ENCODE measurements at places on chromosomes 11 and 22.

GRCh38 chr11:71284525-71285092 lies 32.2 kb upstream of the SHANK2 start:
- DNase-seq = no peak

DNA sequence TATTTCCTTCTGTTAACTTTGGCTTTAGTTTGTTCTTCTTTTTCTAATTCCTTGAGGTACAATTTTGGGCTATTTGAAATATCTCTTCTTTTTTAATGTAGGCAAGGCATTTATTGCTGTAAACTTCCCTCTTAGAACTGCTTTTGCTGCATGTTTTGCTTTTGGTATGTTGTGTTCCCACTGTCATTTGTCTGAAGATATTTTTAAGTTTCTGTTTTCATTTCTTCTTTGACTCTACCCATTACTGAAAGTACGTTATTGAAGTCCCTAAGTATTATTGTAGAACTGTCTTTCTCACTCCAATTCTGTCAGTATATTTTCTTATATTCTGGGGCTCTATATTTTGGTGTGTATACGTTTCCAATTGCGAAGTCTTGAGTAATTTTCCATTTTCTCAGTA lies 77.9 kb downstream of the KCNQ1OT1 start:
- DNase-seq = no peak

DNA sequence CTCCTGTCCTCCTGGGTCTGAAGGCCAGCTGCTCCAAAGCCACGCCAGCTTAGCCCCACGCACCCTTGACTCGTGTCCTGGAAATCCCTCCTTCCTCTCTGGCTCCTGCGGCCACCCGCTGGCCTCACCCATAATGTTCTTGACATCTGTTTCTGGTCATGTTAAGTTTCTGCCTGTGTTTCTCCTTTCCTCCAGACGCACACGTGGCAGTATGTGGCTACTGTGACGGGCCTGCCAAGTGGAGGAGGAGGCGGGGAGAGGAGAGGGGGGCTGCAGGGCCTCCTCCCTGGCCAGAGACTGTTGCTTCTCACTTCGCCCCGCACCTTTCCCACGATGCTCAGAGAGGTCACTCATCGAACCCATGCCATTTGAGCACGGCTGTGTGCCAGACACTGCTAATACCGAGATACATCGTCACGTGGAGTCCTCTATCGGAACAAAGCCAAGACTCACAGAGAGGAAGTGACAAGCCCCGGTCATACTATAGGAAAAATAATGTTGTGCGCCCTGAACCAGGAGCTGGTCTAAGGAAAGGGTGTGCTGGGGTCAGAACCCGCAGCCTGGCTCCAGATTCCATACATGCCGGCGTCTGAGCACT lies 11.5 kb downstream of the C1QTNF6 start:
- DNase-seq = peak; percentile 94

GRCh38 chr22:37020192-37020479 lies 594 bp downstream of the MPST start:
- peak; percentile 96 for DNase-seq

DNA sequence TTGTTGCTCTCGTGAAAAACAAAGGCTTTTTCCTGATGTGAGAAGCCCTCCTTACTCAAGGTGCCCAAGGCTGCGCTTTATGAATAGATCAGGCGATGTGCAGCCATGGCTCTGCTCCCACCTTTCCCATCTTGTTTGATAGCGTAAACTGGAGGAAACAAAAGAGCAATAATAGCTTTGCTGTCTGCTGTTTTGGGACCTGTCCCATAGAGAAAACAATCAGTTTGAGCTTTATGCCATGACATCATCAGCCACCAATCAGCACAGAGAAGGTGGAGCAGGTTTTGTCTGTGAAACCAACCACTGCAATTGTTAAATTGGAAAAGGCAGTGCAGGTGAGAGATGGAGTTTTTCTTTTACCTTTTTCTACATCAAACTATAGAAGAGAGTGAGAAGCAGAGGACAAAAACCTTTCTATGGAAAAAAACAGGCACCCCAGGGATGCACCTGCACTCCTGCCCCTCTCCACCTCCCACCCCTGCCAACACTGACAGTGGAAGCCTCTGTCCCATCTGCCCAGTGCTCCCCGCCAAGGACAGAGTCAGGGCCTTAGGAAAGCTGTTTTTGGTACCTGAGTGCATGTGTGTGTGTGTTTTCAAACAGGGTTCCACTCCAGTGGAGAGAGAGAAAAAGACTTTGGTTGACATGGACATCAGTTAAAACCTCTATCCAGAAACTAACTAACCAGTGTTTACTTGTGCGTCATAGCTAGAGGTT lies 80.7 kb downstream of the MICAL3 start:
- DNase-seq = no peak

- DNase-seq = no peak
Observed at GRCh38 chr11:4862447-4863236, 13.6 kb upstream of the OR51S1 start.

DNA sequence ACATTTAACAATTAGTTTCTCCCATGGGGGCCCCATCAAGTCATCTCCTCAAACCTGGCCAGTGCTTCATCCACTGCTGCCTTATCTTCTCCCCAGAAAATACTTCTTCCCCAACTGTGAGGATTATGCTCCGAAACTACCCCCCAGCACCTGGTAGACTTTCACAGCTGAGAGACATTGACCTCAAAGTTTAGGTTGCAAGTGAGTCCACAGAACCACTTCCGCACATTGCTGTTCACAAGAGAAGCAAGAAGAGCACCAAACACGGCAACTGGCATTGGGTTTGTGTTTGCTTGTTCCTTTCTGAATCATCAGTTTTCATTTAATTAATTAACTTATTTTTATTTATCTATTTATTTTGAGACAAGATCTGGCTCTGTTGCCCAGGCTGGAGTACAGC lies 6.1 kb downstream of the MCHR1 start:
- no peak for DNase-seq

- peak; percentile 94 for DNase-seq
Observed at GRCh38 chr11:17479284-17480214, 2.9 kb upstream of the ABCC8 start.

- no peak for DNase-seq
Observed at GRCh38 chr11:121058941-121059340, 35.0 kb downstream of the TBCEL start.

DNA sequence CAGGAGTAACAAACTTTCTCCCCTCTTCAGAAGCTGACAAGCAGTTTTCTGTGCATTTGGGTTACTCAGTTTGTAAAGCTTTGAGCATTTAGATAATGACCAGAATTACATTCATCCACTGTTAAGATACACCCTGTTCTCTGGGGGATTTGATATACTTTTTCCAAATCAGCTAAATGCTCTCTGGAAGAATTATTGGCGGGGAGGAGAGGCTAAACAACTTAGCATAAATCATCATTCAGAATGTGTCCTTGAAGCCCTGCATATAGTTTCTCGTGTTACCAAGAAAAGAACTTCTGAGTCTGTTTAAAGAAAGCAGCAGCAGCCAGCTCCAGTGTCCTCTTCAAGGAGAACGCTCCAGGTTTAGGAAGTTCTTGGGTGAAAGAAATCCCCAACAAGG lies 54.9 kb upstream of the LDLRAD3 start:
- no peak for DNase-seq

DNA sequence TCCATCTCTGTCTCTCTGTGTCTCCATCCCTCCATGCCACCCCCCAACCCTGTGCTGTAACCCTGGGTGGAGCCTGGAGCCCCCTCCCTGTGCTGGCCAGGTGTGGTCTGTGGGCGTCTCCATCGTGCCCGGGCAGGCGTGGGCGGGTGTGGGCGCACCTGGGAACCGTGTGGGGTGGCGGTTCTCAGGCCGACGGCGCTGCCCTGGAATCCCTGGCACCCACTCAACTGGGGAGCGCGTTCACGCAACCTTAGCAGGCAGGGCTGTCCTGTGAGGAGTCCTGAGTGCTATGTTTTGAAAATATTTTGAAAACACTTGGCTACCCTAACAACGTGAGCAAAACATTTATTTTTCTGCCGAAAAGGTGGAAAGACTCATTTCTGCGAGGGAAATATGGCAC lies 4.7 kb downstream of the TNNT3 start:
- peak; percentile 70 for DNase-seq

DNA sequence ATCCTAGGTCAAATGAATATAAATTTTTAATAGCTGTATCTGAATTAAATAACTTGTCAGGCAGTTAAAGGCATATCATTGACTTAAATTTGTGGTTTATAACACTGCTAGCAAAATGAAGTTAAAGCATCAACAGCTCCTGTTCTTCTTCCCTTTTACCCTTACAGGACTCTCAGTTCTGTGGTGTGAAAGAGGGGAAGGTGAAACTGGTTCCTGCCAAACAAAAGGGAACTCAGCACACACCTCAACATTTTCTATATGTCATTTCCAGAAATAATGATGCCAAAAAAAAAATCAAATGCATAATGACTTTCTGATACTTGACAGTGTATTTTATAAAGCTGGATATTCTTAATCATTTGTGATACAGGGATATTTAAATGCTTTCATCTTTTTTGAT lies 21.2 kb downstream of the ARL14EP start:
- no peak for DNase-seq

- DNase-seq = no peak
Observed at GRCh38 chr11:68007498-68008380, 2.4 kb upstream of the ALDH3B1 start.

- DNase-seq = peak; percentile 89
Observed at GRCh38 chr11:70109006-70109405, 30.9 kb downstream of the ANO1 start.

DNA sequence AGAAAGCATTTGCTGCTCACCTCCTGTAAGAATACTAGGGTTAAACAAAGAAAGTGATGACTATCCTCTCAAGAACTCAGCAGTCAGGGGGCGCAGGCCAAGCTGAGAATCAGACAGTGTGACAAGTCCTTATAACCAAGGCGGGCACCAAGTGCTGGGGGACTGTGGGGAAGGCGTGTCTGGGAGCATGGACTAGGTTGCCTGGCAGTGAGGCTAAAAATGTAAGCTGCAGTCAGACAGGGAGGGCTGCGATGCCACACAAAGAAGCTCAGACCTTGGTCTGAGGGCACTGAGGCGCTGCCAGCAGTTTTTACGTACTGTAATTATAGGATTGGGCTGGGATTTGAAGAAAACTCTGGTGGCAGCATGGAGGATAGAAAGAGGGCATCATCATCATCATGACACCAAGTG lies 73.7 kb downstream of the FLI1 start:
- peak; percentile 90 for DNase-seq

DNA sequence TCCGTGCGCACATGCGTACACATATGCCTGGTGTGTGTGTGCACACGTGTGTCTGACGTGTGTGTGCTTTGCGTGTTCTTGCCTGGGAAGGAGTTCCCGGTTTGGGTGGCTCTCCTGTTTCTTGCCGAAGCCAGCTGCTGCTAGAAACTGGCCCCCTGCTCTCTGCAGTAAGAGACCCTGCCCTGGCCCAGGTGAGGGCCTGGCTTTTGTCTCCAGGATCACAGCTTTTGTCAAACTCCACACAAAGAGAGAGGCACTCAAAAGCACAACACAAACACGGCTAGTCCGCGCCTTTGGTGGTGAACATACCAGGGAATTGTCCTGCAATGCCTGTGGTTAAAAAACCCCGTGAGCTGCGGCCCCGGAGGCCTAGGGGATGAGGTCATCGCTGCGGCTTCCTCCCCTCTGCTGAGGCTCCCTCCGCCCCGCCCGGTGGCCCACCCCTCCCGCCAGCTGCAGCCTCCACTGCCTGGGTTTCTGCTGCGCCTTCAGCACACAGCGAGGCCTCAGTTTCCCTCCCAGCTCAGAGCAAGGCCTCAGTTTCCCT lies 88.9 kb downstream of the KCNQ1 start:
- DNase-seq = peak; percentile 100

DNA sequence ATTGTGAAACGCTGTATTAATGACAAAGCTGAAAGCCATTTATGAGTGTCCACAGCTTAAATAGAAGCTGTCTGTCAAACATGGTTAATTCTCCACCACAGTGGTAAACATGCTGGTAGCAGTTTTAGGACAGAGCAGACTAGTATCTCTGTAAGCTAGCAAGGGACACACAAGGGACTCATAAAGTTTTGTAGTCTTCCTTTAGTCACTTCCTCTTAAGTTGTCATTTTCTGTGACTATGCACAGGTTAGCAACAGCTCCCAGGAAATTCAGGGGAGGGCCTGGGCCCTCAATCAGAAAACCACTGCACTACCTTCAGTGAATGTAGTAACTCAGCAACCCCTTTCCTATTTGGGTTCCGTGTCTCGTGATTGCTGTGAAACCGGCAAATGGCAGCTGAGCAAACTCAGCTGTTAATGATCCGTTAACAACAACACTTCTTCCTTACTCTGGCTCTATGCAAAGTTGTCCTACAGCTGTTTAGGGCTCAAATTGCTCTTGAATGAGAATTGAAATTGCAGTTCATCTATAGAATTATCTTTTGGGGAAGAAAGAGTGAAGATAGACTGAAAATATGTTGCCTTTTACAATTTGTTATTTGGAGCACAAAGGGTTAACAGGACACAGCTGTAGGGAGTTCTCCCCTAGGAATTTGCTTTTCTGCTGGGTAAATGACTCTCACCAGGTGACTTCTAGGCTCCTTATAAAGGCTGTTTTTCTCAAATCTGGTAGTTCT lies at the start of gene MMP26:
Gene MMP26 (plus strand): TSS at position 731 of the 736 bp plus-strand sequence.
- DNase-seq = no peak

DNA sequence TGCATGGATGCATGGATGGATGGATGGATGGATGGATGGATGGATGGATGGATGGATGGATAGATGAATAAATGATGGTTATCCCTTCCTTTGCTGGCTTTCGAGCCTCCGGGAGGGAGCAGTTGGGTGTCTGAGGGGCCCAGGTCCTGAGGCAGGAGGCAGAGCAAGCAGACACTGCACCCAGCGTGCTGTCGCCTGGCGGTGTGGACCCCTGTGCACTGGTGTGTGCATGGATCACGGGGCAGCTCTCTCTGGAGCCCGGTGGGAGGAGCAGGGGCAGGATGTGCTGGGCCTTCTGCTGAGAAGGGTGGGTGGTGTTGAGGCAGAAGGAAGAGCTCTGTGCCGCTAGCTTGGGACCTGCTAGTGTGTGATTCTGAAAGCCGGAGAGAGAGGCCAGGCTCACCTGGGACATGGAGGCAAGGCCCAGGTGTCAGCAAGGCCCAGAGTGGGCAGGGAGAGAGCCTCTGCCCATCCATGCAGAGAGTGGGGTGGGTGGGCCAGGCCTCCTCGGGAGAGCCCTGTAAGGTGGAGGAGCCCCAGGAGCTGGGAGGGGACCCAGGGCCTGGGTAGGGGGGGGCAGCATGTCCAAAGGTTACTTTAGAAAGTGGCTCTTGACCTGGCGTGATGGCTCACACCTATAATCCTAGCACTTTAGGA lies 254.4 kb downstream of the BRD1 start:
- peak; percentile 64 for DNase-seq

DNA sequence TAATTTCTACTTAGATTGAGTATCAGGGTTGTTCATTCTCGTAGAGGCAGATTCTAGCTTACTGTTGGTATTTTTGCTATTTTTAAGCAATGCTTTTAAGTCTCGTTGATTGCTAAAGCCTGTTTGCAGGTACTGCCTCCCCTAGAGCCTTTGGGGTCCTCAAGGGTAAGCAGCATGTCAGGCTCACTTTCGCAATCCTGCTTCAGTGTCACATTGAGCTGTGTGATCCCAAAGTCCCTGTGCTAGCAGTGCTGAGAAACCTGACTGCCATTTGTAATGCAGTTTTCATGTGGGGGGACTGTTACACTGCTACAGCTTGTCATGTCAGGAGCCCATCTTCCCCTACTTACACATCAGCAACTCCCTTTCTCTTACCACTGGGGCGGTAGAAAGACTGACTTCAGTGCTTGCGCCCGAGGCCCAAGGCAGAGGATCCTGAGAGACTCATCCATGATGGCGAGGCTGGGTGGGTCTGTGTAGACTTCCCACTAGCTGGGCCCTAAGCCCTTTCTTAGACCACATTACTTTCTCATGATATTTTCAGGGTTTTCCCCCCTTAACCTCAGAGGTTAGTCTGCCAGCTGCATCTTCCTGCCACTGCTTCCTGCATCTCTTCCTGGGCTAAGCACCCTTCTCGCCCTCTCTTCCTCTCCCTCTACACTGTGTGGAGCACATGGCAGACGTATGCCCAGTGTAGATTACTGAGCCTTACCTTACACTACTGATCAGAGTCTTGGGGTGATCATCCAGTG lies 40.8 kb upstream of the ST14 start:
- no peak for DNase-seq

Measured in osteoblast (primary cell).